ENCODE measurements at places on chromosomes 1 and 21. TPM values are rescaled to one million over a fixed set of nuclear protein-coding genes. Genes with fewer than 3 reads are reported as not detected.
A peak's percentile ranks its signal among the peaks of the same experiment; 100 is the strongest.

DNA sequence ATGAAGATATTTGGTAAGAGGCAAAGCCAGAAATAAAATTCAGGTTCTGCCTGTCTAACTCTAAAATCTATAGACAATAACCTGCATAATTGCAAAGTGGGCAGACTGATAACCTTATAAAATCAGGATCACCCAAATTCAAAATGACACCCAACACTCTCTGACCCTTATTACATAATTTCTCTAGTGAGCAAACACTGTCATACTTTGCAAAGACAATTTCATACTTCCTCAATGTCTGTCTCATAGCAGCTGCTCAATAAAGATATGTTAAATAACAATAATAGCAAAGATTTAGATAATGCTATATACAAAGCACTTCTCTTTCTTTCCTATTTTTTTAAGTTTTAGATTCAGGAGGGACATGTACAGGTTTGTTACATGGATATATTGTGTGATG is 118.5 kb downstream of the UCHL5 start:
- DNase-seq: no peak

The TNFRSF1B gene
- polyA plus RNA-seq: 0.07 TPM

- DNase-seq: no peak
Observed at GRCh38 chr1:171717062-171717718, 24.7 kb downstream of the VAMP4 start.

DNA sequence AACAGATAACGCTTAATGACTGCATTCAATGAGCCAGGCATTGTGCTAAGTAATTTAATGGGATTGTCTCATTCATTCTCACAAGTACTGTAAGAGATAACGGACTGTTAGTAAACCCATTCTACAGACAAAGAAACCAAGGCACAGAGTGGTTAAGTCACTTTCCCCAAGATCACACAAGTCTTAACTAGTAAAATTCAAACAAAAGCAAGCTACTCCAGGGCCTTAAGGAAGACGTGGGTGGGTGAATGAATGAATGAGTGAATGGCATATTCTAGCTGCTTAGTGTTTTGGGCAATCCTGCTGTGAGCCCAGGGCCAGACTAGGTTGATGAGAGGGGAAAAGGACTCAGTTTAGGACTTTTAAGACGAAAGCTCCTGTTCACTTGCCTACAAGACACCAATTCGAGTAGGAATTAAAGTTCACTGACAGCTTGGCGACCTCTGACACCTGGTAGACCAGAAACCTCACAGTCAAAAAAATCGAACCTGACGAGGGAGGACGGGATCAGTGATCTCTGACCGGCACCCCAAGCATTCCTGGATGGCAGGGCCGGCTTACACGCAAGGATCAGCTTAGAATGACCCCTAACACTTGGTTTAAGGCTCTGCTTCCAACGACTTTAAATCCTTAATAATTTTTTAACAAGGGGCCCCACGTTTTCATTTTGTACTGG is 557 bp downstream of the EMC1 start:
- DNase-seq: no peak

DNA sequence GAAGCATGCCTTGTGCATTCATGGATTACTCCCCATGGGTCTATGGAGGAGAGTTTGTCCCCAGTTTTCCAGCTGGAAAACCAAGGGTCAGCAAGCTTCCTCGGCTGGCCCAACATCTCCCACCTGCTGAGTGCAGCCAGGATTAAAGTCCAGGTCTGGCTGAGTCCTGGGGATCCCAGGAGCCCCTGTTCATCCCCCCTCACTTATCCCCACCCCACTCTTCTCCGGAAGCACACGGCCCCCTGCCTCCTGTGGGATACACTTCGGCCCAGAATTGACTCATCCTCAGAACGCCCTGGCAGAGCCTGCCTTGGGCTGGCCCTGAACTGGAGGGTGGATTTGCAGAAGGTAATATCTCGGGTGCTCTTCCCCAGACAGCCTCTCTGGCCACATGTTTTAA is 276.1 kb downstream of the NPHP4 start:
- DNase-seq: no peak

The NBPF20 gene
- 1.6 TPM for polyA plus RNA-seq

GRCh38 chr21:43808832-43809251 is 19.5 kb downstream of the RRP1 start:
- no peak for DNase-seq

The RNU1-3 gene
- polyA plus RNA-seq: 6.5 TPM

- peak; percentile 67 for DNase-seq
Observed at GRCh38 chr21:42474043-42474831, 21.8 kb downstream of the RSPH1 start.

GRCh38 chr1:209835782-209836298 is 8.1 kb downstream of the UTP25 start:
- no peak for DNase-seq

The NEK2 gene
- 42.0 TPM for polyA plus RNA-seq

GRCh38 chr1:64845831-64846425 is 101.1 kb downstream of the RAVER2 start:
- no peak for DNase-seq

DNA sequence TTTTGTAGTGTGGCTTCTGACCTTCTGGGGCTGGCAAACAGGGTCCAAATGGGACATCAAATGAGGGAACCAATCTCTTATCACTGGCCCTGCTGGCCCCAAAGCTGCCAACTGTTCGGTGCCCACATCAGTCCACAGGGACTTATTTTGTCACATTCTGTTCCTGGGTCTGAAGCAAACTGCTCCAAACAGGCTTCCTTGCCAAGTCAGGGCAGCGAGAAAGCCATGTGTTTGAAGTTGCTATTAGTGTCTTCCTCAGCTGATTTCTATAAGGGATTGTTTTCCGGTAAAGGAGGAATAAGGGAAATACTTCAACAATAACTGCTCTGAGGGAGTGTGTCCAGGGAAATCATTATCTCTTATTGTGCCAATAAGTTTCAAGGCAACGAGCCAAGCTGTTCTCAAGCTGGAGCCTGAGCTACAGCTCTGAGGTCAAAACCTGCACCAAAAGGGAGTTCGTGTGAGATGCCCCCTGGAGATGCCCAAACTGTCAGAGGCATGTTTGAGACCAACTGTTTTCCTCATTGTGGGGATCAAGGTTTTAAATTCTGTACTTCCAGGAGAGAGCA is 381.4 kb upstream of the PROX1 start:
- no peak for DNase-seq

DNA sequence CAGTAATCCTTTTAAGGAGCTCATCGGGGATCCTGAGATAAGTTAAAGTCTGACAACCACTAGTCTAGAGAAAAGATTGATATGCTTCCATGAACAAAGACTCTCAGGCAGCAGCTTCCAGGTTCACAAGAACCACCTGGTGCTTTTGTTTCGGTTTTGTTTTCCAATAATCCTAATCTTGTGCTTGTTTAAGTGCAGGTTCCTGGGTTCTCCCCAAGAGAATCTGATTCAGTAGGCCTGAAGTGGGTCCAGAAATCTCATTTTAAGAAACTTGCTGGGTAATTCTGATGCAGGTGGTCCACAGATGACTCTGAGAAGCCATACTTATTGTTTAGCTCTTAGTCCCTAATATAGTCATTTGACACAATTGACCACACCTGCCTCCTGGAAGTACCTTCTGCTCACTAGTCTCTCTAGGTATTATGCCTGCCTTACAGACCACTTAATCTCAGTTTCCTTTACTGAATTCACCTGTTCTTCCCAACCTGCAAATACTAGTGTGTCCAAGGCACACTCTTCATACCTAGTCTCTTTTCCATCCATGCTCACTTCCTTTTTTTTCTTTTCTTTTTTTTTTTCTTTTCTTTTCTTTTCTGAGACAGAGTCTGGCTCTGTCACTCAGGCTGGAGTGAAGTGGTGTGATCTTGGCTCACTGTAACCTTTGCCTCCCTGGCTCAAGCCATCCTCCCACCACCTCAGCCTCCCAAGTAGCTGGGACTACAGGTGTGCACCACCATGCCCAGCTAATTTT is 20.5 kb upstream of the FRRS1 start:
- no peak for DNase-seq

GRCh38 chr1:217539510-217539909 is 91.4 kb downstream of the GPATCH2 start:
- no peak for DNase-seq

The DNMT3L gene
- 0.09 TPM for polyA plus RNA-seq

- DNase-seq: no peak
Observed at GRCh38 chr1:52876843-52877242, 34.3 kb downstream of the ZYG11A start.

DNA sequence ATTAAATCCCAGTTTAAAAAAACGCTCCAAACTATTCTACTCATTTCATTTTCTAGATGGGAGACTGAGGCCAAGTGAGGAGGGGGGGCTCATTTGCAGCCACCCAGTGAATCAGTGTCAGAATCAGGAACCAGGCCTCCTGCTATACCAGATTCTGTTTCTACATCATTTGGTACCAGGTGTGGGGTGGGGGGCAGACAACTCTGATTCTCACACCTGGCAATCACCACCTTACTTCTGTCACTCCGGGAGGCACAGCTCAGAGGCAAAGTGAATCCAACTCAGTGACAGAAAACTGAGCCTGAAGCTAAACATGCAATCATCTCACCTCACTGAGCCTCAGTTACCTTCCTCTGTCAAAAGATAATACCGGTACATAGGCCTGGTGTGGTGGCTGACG is 23.5 kb upstream of the ID3 start:
- DNase-seq: no peak

DNA sequence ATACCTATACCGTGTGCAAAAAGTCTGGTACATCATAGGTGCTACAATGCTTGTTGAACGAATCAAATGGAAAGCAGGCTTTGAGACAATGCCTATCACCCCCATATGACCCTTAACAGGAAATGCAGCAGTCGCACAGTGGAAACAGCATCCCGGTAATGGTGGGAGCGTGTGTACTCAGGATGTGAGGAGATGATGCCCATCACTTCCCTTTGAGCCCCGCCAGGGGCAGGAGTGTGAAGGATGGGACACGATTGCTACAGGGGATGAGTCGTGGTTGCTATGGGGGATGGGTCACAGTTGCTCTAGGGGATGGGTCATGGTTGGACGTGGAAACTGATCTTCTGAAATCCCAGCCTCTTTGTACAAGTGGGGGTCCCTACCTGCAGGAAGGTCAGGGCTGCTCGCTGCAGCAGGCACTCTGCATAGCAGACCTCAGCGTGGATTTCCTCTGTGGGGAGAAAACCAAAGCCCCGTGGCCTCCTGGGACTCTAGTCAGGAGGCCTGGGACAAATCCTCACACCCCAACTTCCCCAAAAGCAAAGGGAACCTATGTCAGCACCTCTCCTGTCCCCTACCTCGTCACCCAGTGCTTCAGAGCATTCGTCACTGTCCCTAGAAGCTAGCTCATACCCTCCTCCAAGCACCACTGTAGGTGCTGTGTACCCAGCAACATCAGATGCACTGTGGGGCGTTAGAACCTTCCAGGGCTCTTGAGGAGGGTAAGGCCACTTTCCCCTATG is 19.3 kb downstream of the TTC39A start:
- DNase-seq: no peak

DNA sequence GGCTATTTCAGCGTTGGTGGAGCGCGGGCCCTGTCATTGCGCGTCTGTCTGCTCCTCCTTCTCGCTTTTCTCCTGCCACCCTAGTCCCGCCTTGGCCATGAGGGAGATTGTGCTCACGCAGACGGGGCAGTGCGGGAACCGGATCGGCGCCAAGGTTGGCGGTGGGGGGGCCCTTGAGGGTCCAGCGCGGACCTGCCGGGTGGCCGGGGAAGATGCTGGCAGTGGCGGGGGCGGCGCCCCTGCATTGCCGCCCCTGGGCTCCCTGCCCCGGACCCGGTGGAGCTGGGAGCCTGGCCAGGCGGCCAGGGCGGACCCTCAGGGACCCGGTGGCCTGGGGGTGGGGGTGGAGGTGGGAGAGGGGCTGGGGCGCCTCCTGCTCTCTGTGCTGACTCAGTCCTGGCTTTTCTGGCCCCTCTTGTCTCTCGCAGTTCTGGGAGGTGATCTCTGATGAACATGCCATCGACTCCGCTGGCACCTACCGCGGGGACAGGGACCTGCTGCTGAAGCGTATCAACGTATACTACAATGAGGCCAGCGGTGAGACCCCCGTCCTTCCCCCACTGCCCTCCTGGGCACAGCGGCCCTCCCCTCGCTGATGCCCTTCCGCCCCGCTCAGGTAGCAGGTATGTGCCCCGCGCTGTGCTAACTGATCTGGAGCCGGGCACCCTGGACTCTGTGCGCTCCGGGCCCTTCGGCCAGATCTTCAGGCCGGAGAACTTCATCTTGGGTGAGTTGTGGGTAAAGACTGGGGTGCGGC is 58.3 kb upstream of the MAP1LC3C start:
- DNase-seq: no peak

GRCh38 chr1:54403405-54403804 is 2.8 kb downstream of the SSBP3 start:
- no peak for DNase-seq

GRCh38 chr1:186225096-186225495 is 150.0 kb downstream of the TPR start:
- DNase-seq: no peak

GRCh38 chr1:160409486-160409885 is 9.1 kb downstream of the VANGL2 start:
- no peak for DNase-seq

- no peak for DNase-seq
Observed at GRCh38 chr1:180888870-180889269, 23.8 kb upstream of the KIAA1614 start.

GRCh38 chr21:39518055-39518846 is 66.5 kb downstream of the SH3BGR start:
- peak; percentile 65 for DNase-seq

The MAEL gene
- polyA plus RNA-seq: not detected

The OR10K1 gene
- polyA plus RNA-seq: not detected

DNA sequence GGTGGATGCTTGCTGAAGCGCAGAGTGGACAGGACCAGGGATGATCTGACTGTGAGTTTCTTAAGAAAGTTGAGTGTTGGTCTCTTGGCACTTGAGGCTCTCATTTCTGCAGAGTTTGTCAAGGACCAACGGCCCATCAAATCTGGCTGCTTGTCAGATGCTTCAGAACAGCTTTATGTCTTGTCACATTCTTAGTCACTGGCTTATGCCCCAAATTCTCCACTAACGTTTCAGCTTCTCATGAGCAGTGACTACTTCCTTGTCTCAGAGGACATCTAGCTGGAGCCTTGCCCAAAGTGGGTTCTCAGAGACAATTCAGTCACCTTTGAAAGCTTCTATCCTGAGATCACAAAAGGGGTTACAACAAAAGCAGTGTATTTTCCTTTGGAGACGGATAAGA is 92.3 kb downstream of the ST6GALNAC5 start:
- no peak for DNase-seq

GRCh38 chr1:119774746-119775490 is 6.2 kb upstream of the HMGCS2 start:
- DNase-seq: no peak

The FCGR2B gene
- not detected for polyA plus RNA-seq

GRCh38 chr1:23719162-23719820 is 24.0 kb upstream of the ELOA start:
- no peak for DNase-seq

GRCh38 chr1:153490272-153491051 is 30.0 kb upstream of the S100A7 start:
- peak; percentile 67 for DNase-seq

- no peak for DNase-seq
Observed at GRCh38 chr1:244789731-244790130, 45.7 kb upstream of the COX20 start.

All from A549 (cell line).